Endodermal cell (in vitro differentiated cells): ENCODE measurements at places on chromosomes 13 and 19. TPM values are rescaled to one million over a fixed set of nuclear protein-coding genes. Genes with fewer than 3 reads are reported as not detected.

The ZNF793 gene
- 16.9 and 18.6 TPM in 2 replicates for total RNA-seq

The PRODH2 gene
- total RNA-seq, result 0.93 and 1.0 TPM in 2 replicates

The TMPRSS9 gene
- total RNA-seq, result 0.95 and 1.2 TPM in 2 replicates

The SIGLEC12 gene
- not detected in 2 replicates for total RNA-seq
